ENCODE measurements at places on chromosomes 13 and 19.
A peak's percentile ranks its signal among the peaks of the same experiment; 100 is the strongest.

DNA sequence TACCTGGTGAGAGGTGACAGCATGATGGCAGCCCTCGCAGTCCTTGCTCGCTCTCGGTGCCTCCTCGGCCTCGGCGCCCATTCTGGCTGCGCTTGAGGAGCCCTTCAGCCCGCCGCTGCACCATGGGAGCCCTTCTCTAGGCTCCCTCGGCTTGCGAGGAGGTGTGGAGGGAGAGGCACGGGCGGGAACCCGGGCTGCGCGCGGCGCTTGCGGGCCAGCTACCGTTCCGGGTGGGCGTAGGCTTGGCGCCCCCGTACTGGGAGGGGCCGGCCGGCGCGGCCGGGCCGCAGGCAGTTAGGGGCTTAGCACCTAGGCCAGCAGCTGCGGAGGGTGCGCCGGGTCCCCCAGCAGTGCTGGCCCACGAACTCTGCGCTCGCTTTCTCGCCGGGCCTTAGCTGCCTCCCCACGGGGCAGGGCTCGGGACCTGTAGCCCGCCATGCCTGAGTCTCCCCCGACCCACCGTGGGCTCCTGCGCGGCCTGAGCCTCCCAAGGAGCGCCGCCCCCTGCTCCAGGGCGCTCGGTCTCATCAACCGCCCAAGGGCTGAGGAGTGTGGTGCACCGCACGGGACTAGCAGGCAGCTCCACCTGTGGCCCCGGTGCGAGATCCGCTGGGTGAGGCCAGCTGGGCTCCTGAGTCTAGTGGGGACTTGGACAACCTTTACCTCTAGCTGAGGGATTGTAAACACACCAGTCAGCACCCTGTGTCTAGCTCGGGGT, 1624.3 kb downstream of the SLITRK1 start:
- DNase-seq = no peak

GRCh38 chr19:5719274-5719960, 529 bp downstream of the LONP1 start:
- DNase-seq = no peak

DNA sequence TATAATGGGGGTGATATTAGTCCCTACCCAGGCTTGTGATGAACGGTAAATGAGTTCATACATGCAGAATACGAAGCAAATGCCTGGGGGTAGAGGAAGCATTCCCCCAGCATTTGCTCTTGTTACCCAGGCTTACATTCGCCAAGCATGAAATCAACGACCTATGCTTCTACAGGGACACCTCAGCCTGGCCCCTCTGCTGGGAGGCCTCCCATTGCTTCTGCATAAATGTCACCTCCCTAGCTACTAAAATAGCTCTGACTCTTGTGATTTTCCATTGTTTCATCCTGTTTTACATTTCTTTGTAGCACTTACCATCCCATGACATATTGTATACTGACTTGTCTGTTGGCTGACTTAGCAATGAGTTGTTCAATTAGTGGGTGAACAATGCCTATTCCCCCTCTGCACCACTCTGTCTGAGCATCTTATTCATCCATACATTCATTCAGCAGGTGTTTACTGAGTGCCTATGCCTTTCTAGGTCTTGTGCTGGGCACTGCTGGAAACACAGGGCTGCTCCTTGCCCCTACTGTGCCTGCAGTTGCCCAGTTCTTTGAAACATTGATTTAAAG, 47.0 kb downstream of the SPTBN4 start:
- DNase-seq = no peak

DNA sequence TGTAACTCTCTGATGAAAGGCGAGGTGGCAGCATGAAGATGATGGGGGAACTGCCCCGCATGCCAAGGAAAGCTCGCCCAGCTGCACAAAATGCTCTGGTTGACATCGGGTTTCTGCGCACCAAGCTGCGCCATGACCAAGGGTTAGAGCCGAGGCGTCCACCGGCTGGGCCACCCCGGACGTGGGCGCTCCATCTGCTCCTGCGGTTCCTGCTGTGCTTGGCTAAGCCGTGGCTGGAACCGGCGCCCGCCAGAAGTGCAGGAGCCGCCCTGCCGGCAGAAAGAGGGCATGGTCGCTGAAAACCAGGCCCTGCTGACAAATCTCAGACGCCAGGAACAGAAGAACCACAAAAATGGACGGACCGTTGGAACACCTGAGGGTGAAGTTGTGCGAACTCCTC, 57.9 kb downstream of the ZNF100 start:
- DNase-seq = no peak

DNA sequence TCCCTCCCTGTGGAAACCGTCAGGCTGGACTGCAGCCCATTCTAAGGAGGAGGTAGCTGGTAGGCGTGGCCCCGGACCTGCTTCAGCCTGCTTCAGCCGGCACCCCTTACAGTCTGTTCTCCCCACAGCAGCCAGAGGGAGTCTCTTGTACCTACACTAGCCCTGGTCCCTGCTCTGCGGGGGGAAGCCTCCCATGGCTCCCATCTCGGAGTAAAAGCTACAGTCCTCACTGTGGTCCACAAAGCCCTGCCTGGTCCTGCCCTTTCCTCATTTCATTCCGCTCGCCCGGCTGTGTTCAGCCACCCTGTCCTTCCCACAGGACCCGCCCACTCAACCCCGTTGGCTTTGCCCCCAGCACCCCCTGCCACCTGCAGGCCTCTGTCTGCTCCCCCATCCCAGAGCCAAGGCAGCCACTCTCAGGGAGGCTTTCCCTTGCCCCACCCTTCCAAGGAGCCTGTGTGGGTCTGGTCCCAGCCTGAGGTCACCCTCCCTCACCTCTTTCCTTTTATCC, 1.3 kb downstream of the PGLYRP1 start:
- no peak for DNase-seq

GRCh38 chr13:85799097-85799582, at the start of gene SLITRK6:
Gene SLITRK6, minus strand, starts transcription at chr13:85799419. Its CDS starts 2,911 bp downstream, at chr13:85796508.
- DNase-seq = peak; percentile 20

- DNase-seq = no peak
Measured at GRCh38 chr13:45433381-45433790, 15.2 kb upstream of the SLC25A30 start.

All from CMK (cell line).